Placental pericyte (primary cell): ENCODE measurements at places on chromosomes 3 and 15. TPM values are rescaled to one million over a fixed set of nuclear protein-coding genes. Genes with fewer than 3 reads are reported as not detected.

VIPR1 gene
- total RNA-seq = 1.3 and 2.0 TPM in 2 replicates

RPP25 gene
- total RNA-seq = 15.0 and 23.9 TPM in 2 replicates

CYP11A1 gene
- not detected in 2 replicates for total RNA-seq

CCDC71 gene
- total RNA-seq = 28.5 and 30.0 TPM in 2 replicates

RTP3 gene
- not detected in 2 replicates for total RNA-seq

LIPC gene
- total RNA-seq = 0.29 and 0.88 TPM in 2 replicates

SLC9A9 gene
- 4.7 and 8.8 TPM in 2 replicates for total RNA-seq

TNNC1 gene
- total RNA-seq = 2.0 TPM in 1 of 2 replicates, not detected in the other

CX3CR1 gene
- not detected in 2 replicates for total RNA-seq

KBTBD12 gene
- not detected in 2 replicates for total RNA-seq

TLR9 gene
- not detected in 2 replicates for total RNA-seq

DISP2 gene
- total RNA-seq = 0.14 and 0.44 TPM in 2 replicates

SMARCC1 gene
- total RNA-seq = 44.0 and 59.8 TPM in 2 replicates

B3GNT5 gene
- total RNA-seq = 1.9 and 2.0 TPM in 2 replicates

GOLGA8Q gene
- total RNA-seq = 0.29 and 1.1 TPM in 2 replicates

THAP10 gene
- 1.8 and 5.7 TPM in 2 replicates for total RNA-seq
